AG10803 (cell line): ENCODE measurements at places on chromosomes 11 and 22.

- peak; percentile 61 for DNase-seq
Observed at GRCh38 chr22:44026630-44027511, 2.8 kb downstream of the PARVB start.

GRCh38 chr22:37428649-37429586 is 1.6 kb upstream of the ELFN2 start:
- DNase-seq, result peak; percentile 20

GRCh38 chr11:16173798-16174197 is 182.5 kb downstream of the SOX6 start:
- DNase-seq, result no peak

GRCh38 chr22:32913557-32913956 is 112.1 kb downstream of the TIMP3 start:
- DNase-seq, result no peak

- DNase-seq, result no peak
Observed at GRCh38 chr22:47230251-47230650, 467.8 kb downstream of the TBC1D22A start.
